GM04504 (cell line): ENCODE measurements at places on chromosomes 11 and 22.

DNA sequence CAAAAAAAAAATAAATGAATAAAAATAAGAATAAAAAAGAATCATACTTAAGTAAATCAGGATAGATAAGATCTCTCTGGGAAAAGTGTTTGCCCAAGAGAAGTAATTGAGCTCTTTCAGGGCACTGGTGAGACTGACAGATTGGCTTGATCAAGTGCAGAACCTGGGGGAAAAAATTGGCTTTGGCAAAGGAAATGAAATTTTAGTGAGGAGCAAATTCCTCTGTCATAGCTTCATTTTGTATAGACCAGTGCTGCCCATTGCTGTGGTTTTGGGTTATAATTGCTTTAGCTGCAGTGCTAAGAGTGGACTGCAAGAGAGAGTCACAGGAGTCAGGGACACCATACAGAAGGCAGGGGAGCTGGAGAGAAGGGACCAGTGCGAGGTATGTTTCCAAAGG lies 35.7 kb downstream of the SFI1 start:
- DNase-seq: no peak

- DNase-seq: peak; percentile 81
Measured at GRCh38 chr11:11148104-11148509, 204.9 kb downstream of the CSNK2A3 start.

GRCh38 chr22:47230251-47230650 lies 467.8 kb downstream of the TBC1D22A start:
- no peak for DNase-seq

GRCh38 chr11:15275141-15275540 lies 160.4 kb downstream of the INSC start:
- no peak for DNase-seq

- DNase-seq: no peak
Measured at GRCh38 chr22:31748490-31748889, 1.4 kb downstream of the PRR14L start.
